ENCODE measurements at places on chromosomes 2 and 18.

DNA sequence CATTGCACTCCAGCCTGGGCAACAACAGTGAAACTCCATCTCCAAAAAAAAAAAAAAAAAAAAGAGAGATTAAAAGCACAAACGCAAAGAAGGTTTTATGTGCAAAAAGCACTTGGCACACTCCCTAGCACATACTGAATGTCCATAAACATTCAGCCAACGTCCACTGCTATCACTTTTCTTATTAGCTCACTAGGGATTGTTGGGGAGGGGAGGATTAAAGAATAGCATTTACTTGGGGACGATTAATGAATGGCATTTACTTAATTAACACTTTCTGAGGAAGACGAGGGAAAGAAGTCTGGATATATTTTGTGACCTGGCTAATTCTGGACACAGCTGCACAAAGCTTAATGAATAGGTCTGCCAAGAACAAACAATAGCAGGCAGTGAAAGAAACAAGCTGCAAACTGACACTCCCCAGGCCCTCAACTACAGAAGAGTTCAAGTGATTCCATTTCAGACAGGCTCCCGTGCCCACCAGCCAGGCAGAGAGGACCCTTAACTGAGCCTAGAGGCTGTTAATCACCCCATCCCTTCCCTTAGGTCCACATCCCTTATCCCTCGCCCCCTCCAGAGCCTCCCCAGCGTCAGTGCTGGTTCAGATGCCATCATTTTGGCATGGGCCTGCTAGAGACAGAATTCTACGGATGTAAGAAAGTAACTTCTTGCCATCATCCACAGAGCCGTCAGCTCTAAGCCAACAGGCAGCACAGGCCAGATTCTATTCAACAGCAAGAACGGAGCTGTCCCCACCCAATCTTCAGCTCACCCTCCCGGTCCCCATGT, 7.4 kb downstream of the CYB5A start:
- DNase-seq: no peak
- H3K27ac ChIP-seq: peak overlapping the region; percentile 83
- peaks cover 84% of the 10 kb centered on the region for H3K4me1 ChIP-seq
- H3K27me3 ChIP-seq: no peaks in the 10 kb centered on the region
- no peaks in the 10 kb centered on the region for H3K36me3 ChIP-seq

DNA sequence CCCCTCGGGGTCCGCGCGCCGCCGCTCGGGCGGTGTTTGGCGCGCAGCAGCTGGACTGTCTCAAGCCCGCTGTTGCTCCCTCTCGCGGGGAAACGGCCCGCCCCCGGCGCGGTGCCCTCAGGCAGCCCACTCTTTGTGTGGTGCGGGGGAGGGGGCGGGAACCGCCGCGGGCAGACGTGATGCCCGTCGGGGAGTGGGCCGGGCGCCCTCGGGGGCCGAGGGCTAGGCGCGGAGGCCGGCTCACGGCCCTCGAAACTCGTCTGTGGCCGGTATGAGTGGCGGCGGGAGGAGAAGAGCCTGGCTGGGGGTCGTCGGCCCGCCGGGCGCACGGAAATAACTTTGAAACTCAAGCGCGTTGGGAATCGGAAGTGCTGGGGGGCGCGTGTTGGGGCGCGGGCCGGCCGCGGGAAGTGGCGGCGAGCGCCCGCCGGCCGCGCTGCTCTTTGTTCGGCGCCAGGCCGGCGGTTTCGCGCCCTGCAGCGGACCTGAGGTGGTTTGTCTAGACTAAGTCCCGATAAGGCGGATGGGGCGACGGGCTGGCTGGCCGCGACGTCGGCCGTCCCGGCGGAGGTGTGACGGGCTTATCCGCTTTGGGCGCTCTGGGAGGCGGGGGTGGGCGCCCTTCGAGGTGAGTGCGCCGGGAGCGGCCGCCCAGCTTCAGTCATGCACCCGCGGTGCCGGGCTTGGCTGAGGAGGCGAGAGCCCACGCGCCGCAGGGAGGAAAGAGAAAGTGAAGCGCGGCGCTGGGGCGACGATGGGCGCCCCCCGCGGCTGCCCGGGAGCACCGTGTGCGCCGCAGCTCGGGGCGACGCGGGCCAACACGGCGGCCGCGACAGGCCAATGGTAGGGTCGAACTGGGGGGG, 679 bp downstream of the PTMA start:
- peaks cover 33% of the 10 kb centered on the region for H3K4me1 ChIP-seq
- DNase-seq: no peak
- peak overlapping the region; percentile 99 for H3K27ac ChIP-seq
- H3K27me3 ChIP-seq: no peaks in the 10 kb centered on the region
- H3K4me3 ChIP-seq: peak overlapping the region; percentile 98

DNA sequence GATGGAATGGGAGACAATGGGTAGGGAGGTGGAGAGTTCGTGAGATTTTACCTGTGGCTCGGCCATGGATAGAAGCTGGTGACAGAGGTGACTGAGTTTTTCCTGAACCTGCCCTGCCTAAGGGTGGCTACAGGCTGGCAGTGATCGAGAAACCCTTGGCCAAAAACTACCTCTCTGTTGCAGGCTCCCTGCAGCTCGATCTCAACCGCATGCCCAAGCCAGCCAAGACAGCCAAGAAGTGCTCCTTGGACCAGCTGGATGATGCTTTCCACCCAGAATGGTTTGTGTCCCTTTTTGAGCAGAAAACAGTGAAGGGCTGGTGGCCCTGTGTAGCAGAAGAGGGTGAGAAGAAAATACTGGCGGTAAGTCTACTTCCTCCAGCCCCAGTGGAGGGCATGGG, 225.5 kb downstream of the DYSF start:
- H3K4me1 ChIP-seq: no peaks in the 10 kb centered on the region
- no peaks in the 10 kb centered on the region for H3K36me3 ChIP-seq
- H3K27me3 ChIP-seq: no peaks in the 10 kb centered on the region
- H3K4me3 ChIP-seq: no peak overlapping the region
- no peak overlapping the region for H3K27ac ChIP-seq

- no peak overlapping the region for H3K4me3 ChIP-seq
- peaks cover 25% of the 10 kb centered on the region for H3K36me3 ChIP-seq
- no peaks in the 10 kb centered on the region for H3K27me3 ChIP-seq
- DNase-seq: no peak
These were observed 42.2 kb downstream of the TAF4B start for GRCh38 chr18:26268454-26268853.

- no peaks in the 10 kb centered on the region for H3K27me3 ChIP-seq
- H3K27ac ChIP-seq: no peak overlapping the region
- H3K36me3 ChIP-seq: no peaks in the 10 kb centered on the region
- no peak for DNase-seq
- H3K4me1 ChIP-seq: no peaks in the 10 kb centered on the region
These were observed 37.2 kb downstream of the ZNF521 start for GRCh38 chr18:25314838-25315190.

GRCh38 chr2:39515273-39515896, 78.3 kb upstream of the MAP4K3 start:
- DNase-seq: no peak
- no peak overlapping the region for H3K27ac ChIP-seq
- H3K36me3 ChIP-seq: no peaks in the 10 kb centered on the region
- H3K4me3 ChIP-seq: no peak overlapping the region
- H3K4me1 ChIP-seq: no peaks in the 10 kb centered on the region

GRCh38 chr2:3065928-3066327, 311.7 kb downstream of the EIPR1 start:
- H3K27ac ChIP-seq: no peak overlapping the region
- no peak for DNase-seq
- no peaks in the 10 kb centered on the region for H3K36me3 ChIP-seq
- no peaks in the 10 kb centered on the region for H3K4me1 ChIP-seq
- H3K27me3 ChIP-seq: no peaks in the 10 kb centered on the region
- no peak overlapping the region for H3K4me3 ChIP-seq

DNA sequence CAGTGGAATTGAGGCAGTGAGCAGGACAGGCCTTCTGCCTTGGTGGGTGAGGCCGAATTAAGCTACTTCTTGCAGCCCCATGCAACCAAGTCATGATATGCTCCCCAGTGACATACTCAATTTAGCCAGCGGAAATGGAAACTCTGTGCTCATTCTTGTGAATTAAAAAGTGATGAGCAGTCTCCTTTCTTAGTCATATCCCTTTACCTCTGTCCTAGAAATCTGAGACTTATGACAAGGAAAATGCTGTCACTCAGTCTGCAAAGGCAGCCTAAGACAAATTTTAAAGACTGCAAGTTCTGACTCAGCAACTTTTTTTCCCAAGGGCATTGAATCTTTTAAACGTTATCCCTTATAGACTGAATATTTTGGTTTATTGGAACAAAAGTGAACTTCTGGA, 218.2 kb downstream of the SH3BP4 start:
- H3K27me3 ChIP-seq: no peaks in the 10 kb centered on the region
- no peak overlapping the region for H3K27ac ChIP-seq
- H3K4me1 ChIP-seq: peaks cover 9% of the 10 kb centered on the region
- DNase-seq: no peak
- H3K36me3 ChIP-seq: no peaks in the 10 kb centered on the region
- H3K4me3 ChIP-seq: no peak overlapping the region

DNA sequence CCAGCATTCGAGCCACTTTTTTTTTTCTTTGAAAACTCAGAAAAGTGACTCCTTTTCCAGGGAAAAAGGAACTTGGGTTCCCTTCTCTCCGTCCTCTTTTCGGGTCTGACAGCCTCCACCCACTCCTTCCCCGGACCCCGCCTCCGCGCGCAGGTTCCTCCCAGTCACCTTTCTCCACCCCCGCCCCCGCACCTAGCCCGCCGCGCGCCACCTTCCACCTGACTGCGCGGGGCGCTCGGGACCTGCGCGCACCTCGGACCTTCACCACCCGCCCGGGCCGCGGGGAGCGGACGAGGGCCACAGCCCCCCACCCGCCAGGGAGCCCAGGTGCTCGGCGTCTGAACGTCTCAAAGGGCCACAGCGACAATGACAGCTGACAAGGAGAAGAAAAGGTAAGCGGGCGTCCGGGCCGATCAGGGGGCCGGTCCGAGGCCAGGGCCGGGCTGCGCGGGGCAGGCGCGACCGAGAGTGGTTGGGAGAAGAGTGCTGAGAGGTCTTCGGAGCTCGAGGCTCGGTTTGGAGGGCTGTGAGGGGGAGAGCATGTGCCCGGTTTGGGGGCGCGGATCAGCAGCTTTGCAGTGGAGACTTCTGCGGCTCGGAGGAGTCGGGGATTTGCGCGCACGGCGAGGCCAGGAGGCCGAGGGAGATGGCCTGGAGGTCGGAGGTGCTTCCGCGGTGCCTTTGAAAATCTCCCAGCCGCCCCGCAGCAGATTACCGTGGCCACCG, 502 bp downstream of the EPAS1 start:
- H3K36me3 ChIP-seq: no peaks in the 10 kb centered on the region
- peak; percentile 41 for DNase-seq
- peak overlapping the region; percentile 83 for H3K27ac ChIP-seq
- H3K4me1 ChIP-seq: peaks cover 7% of the 10 kb centered on the region
- peak overlapping the region; percentile 66 for H3K4me3 ChIP-seq
- H3K27me3 ChIP-seq: no peaks in the 10 kb centered on the region

All from tibial nerve (tissue), 4 donors.